ENCODE measurements at places on chromosomes 3 and 15. TPM values are rescaled to one million over a fixed set of nuclear protein-coding genes. Genes with fewer than 3 reads are reported as not detected.

GRCh38 chr3:2838546-2839157 is 271.5 kb downstream of the IL5RA start:
- no peak for DNase-seq

DNA sequence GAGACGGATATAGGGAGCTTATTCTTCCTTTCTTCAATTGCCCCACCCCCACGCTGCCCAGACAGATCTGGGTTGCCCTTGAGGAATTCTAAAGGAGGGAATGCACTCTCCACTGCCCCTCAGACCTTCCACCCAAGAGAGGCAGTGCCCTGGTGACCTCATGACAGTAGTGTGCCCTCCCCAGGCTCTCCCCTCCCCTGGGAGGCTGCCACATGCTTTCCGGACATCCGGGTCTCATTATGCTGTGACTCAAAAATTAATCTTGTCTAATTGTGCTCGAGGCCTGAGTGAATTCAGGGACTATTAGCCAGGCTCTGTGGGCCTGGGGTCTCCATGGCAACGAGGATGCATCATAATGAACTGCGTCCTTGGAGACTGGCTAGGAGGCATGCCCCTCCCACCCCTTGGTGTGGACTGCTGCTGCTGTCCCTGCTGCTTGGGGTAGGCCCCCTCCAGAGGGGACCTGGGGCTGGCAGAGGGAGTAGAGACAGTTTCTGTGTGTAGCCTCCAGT is 20.8 kb downstream of the CORO2B start:
- no peak for DNase-seq

GRCh38 chr15:77076323-77076915 is 5.5 kb upstream of the TSPAN3 start:
- no peak for DNase-seq

- DNase-seq: no peak
These were observed 34.0 kb downstream of the YEATS2 start for GRCh38 chr3:183731611-183732010.

ACSBG1 gene
- total RNA-seq: not detected

- peak; percentile 85 for DNase-seq
These were observed 3.6 kb downstream of the HGD start for GRCh38 chr3:120678331-120678947.

GRCh38 chr3:56911363-56911762 is 109.6 kb upstream of the ARHGEF3 start:
- DNase-seq: no peak

DNA sequence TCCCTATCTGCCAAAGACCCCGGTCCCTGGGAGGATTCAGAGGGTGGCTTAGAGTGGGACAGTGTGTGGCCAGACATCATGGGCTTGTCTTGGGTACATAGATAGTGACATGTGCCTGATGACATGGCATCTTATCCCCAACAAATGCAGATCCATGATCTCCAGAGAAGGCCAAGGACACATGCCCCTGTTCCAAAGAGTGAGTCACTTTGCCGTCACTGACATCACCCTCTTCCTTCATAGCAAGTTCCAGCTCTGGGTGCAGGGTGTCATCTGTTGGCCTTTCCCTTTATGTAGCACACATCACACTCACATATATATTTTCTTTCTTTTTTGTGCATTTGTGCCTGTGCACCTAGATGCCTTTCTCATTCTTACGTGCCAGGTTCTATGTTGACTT is 350.5 kb downstream of the LRTM1 start:
- DNase-seq: no peak

DNA sequence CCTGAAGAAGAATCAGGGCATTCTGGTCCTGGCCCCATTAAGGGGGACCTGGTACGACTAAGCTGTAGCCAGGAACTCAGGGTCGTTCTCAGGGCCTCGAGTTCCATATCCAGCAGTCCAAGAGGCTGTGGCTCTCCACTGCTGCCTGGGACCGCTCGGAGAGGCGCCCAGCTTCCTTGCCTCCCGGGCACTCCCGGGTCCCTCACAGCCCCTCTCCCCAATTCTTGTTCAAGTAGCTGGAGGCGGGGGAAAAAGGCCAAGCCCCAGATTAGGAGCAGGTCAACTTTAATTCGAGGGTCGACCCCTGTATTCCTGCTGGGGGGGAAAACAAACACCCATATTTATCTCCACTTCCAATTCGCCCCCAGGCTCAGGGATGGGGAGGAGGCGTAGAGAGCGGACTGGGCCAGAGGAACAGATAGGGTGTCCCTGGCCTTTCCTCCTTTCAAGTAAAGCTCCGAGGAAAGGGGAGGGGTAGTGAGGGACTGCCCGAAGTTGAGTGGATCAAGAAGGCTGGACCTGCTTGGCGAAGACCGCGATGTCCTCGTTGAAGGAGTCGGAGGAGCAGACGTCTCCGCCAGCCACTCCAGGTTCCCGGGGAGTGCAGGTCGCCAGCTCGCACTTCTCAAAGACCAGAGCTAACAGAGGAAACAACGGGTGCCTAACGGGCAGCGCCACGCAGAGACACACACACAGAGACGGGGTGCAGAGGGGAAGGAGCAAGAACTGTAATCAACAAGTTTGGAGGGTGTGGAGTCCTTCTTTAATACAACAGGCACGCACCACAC is 4.4 kb downstream of the MEIS2 start:
- DNase-seq: no peak

- peak; percentile 35 for DNase-seq
These were observed 37.2 kb downstream of the SLC6A6 start for GRCh38 chr3:14439501-14440167.

SENP8 gene
- total RNA-seq: 2.2 TPM

DNA sequence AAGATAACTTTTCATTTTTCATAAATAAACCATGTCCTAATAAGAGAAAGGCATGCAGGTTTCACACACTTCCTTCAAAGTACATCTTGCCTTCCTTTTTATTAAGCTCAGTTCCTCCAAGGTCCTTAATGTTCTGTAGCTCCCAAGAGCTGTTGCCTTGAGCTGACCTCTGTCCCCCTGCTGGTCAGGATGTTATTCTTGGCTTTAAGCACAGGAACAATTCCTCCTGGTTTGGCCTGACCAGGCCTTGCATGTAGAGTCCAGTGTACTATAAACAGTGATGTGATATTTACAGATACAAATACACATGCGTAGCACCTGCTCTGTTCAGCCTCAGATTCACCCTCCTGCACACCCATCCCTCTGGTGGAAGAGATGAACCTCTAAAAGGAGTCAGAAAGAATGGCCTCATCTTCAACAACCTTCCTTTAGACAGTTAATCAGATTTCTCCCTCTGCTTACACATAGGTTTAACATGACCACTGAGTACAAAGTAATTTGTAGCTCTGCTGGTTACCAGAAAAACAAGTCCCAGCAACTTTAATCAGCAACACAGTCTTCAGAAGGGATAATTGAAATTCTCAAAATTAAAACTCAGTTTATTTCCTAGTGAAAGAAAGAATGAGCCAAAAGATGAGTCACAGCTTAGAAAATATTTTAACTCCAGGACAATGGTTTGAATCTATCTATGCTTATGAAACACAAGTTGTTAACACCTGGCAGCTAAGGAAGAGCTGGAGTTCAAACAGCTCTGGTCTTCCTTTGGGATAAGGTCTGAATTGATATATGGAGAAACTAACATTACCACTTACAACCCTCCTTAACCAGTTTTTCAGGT is 46.5 kb downstream of the PTPN9 start:
- peak; percentile 69 for DNase-seq

- no peak for DNase-seq
These were observed 32.2 kb downstream of the SLC6A11 start for GRCh38 chr3:10848261-10848660.

PP2D1 gene
- not detected for total RNA-seq

- no peak for DNase-seq
These were observed 67.0 kb downstream of the CLDN11 start for GRCh38 chr3:170485696-170486095.

GRCh38 chr3:134250717-134251220 is at the start of gene RYK:
Gene RYK (minus strand): TSS chr3:134250859. CDS start chr3:134250654, 205 bp downstream.
- DNase-seq: peak; percentile 11

SLCO2A1 gene
- 0.79 TPM for total RNA-seq

VEPH1 gene
- total RNA-seq: 261 TPM

IL16 gene
- 0.20 TPM for total RNA-seq

SV2B gene
- not detected for total RNA-seq

BRPF1 gene
- total RNA-seq: 22.6 TPM

ADCY5 gene
- total RNA-seq: 0.07 TPM

DNA sequence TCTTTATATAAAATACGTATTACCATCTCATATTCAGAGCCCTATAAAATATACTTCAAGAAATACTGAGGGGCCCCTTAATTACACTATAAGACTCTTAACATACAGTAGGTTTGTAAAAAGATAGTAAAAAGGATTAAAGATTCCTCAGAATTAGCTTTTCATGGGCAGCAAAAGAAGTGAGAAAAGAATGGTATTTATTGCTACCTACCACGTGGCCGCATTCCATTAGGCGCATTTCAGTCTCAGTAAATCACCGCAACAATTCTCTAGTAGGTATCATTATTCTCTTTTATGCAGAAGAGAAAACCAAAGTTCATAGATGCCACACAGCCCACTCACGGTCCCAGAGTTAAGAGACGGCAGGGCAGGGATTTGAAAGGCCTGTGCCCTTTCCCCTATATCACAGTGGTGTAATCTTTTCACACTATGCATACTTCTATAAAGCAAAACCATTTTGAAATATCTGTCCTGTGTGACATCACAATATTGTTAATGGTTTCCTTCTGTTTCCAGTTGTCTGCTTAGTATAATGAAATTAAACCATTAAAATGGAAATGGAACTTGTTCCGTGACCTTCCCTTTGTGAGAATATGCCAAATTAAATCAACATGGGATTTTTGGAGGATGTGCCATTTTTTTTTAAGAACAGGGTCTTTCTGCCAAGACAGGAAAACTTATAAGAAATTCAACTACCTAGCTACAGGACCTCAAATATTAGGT is 1072.2 kb downstream of the FHIT start:
- DNase-seq: no peak

DNA sequence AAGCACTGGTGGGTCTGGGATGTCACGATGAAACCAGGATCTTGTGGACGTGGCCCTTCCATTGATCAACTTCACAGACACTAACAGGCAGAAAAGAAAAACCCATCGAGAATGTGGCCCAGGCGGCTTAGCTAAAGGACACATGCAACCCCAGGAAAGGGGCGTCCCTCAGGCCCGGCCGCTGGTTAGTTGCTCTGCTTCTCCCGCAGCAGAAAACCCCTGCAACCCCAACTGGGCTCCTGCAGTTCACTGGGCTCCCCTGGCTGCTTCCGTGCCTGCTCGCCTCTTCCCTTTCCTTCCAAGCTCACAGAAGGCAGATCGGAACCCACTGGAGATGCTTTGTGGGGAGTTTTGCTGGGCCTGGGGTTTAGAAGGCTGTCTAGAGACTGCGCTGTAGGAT is 1.1 kb downstream of the GASK1A start:
- no peak for DNase-seq

DNA sequence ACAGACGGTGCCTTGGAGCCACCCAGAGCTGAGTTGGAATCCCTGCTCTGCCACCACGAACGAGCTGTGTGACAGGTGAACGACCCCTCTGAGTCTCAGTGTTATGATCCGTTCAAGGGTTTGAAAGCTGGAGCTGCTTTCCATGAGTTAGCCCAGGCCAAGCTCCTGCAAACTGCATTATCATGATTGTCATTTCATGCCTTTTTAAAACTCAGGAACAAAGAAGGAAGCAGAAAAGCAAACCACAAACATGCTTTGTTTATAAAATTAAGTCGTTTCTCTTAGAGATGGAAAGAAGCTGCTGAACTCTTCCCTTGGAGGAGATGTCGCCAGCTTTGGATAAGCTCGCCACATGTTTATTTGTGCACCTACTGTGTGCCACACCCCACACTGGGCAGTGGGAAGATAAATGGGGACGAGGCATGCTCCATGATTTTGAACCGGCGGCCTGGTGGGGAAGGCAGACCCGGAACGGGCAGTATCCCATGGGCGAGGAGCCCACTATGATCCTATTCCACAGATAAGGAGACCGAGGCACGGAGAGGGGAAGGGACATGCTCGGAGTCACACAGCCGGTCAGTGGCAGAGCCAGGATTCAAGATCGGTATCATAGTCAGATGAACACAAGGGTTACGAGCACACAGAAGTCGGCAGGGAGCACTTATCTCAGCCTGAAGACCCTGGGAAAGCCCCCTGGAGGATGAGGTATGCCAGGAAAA is 15.9 kb downstream of the HRH1 start:
- no peak for DNase-seq

- DNase-seq: no peak
These were observed 514.9 kb upstream of the DPPA4 start for GRCh38 chr3:109852283-109852682.

CDC25A gene
- 15.8 TPM for total RNA-seq

GRCh38 chr3:101827211-101828174 is 21.8 kb upstream of the NFKBIZ start:
- peak; percentile 41 for DNase-seq

DNA sequence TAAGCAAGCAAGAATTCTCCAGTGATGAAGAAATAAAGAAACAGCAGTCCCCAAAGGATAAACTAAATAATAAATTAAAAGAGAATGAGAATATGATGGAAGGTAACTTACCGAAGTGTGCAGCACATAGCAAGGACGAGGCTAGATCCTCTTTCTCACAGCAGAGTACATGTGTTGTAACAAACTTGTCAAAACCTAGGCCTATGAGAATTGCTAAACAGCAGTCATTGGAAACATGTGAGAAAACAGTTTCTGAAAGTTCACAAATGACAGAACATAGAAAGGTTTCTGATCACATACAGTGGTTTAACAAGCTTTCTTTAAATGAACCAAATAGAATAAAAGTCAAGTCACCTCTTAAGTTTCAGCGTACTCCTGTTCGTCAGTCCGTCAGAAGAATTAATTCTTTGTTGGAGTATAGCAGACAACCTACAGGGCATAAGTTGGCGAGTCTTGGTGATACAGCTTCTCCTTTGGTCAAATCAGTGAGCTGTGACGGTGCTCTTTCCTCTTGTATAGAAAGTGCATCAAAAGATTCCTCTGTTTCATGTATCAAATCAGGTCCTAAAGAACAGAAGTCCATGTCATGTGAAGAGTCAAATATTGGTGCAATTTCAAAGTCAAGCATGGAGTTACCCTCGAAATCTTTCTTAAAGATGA is 4.5 kb upstream of the SCG5 start:
- DNase-seq: no peak

DNA sequence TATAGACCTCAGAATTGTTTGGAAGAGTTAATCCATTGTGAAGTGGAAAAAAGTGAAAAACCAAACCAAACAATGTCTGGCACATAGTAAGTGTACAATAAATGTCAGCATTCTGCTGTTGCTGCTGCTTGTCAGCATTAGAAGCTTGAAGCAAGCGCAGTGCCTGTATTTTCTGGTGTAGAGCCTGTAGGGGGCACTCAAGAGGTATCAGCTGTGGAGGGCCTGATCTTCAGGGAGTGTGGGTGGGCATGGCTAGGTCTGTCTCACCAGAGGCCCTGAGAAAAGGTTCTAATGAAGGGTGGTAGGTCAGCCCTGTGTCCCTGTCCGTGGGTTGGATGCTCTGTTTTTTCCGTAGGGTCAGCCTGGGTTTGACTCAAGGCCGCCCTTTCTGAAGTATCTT is 3.6 kb downstream of the ADAMTSL3 start:
- no peak for DNase-seq

EFHB gene
- total RNA-seq: 0.32 TPM

- DNase-seq: no peak
These were observed 311.5 kb upstream of the DCBLD2 start for GRCh38 chr3:99212969-99213368.

EIF2A gene
- total RNA-seq: 219 TPM

Measured in pulmonary artery endothelial cell (primary cell).